ENCODE measurements at places on chromosomes 6 and 20. TPM values are rescaled to one million over a fixed set of nuclear protein-coding genes. Genes with fewer than 3 reads are reported as not detected.

The TP53TG5 gene
- not detected for total RNA-seq

The OPRL1 gene
- total RNA-seq = 2.9 TPM

The BMP2 gene
- 5.6 TPM for total RNA-seq

The WFDC5 gene
- total RNA-seq = 1.0 TPM

The TINAG gene
- total RNA-seq = not detected

The CLPSL2 gene
- total RNA-seq = not detected

The TNXB gene
- 18.5 TPM for total RNA-seq

The RAET1G gene
- total RNA-seq = not detected

The SLC32A1 gene
- not detected for total RNA-seq

The FAM83B gene
- 14.3 TPM for total RNA-seq

The DNAH8 gene
- 0.36 TPM for total RNA-seq

The XPO5 gene
- total RNA-seq = 17.9 TPM

The OGFRL1 gene
- total RNA-seq = 18.4 TPM

GRCh38 chr6:88519301-88520016 is 353.3 kb upstream of the CNR1 start:
- no peak for DNase-seq

- DNase-seq = no peak
Observed at GRCh38 chr6:30862156-30862875, 22.0 kb upstream of the DDR1 start.

DNA sequence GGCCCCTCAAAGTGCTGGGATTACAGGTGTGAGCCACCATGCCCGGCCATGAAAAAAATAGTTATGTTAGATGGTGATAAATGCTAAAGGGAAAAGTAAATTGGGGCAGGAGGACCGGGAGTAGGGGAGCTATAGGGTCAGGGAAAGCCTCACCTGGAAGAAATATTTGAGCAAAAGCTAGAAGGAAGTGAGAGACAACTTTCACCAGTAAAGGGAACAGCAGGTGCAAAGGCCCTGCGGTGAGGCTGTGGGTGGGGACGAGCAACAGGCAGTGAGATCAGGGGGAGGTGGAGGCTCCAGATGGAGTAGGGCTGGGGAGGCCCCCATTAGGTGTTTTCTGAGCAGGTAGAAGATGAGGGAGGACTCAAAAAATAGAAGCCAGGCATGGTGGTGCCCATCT is 16.0 kb downstream of the BCAS4 start:
- no peak for DNase-seq

GRCh38 chr20:35662551-35662950 is 2.1 kb downstream of the CPNE1 start:
- no peak for DNase-seq

DNA sequence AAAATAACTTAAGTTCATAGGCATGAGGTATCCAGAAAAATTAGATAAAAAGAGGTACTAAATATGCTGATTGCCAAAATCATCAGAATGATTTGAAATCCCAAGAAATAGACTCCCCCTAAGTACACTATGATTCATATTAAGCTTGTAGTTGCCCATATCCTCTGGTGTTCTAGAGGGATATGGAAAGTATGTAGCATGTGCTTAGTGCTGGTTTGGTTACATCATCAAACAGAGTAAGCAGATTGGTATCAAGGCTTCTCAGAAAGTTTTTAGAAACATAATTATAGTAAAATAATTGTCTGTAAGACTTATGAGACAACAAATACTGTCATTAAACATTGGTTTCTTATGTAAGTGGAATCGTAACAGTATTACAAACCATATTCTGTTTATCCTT is 166.4 kb downstream of the FAXC start:
- no peak for DNase-seq

GRCh38 chr6:163782436-163783003 is 368.0 kb downstream of the QKI start:
- no peak for DNase-seq

GRCh38 chr6:78526432-78526831 is 340.9 kb upstream of the IRAK1BP1 start:
- no peak for DNase-seq

DNA sequence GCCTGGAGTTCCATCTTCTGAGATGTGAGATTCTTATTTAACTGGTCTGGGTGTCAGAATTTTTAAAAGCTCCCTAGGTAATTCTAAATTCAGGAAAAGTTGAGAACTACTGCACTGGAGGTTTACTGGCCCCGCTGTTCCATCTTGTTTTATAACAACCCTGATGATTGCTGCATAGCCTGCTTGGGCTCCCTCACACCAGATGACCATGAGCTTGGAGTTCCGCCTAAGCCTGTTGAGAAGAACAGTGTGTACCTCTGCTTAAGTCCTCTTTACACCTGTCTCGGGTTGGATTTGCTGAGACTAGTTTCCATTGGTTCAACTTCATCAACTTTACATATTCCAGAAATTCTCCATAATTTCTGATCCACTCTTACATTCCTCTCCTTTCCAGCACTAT is 77.9 kb downstream of the FKBP5 start:
- DNase-seq = peak; percentile 57

GRCh38 chr20:25584905-25585704 is at the start of gene NINL:
NINL (minus strand) TSS chr20:25585531; CDS start chr20:25526587, 58,944 bp downstream.
- DNase-seq = peak; percentile 49

DNA sequence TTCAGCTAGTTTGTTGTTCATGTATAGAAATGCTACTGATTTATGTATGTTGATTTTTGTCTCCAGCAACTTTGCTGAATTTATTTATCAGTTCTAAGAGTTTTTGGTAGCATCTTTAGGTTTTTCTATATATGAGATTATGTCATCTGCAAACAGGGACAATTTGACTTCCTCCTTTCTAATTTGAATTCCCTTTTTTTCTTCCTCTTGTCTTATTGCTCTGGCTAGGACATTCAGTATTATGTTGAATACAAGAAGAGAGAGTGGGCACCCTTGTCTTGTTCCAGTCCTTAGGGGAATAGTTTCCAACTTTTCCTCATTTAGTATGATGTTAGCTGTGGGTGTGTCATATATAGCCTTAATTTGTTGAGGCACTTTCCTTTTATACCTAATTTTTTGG is 58.2 kb downstream of the CDH26 start:
- DNase-seq = no peak

DNA sequence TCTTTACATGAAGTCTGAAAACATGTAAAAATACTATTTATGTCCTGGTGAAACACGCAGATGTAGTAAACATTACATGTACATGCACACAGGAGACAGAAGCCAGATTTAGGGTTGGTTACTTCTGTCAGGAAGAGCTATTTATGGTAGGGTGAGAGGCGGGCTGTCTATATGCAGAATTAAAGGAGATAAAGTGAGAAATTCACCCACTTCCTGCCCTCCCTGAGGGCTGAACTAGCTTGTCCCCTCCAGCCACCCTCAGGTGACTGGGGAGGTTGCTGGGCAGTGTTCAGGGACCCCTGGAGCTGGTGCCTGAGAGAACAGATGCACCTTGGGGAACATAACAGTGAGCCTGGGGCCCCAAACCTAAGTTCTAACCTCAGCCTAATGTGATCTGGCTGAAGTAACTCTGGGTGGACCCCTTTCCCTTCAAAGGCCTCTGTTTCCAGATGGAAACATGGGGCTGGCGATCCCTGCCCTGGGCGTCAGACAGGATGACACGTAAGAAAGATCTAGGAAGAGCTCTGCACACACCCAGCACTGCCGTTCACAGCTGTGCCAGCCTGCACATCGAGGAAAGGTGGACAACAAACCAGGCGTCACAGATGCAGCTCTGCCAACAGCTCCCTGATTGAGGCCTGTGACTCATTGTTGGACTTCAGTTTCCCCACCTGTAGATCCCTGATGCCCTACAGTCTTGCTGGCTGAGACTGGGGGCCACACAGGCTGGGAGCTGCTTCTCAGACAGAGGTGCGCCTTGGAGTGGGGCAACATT is 1.3 kb downstream of the PI16 start:
- DNase-seq = no peak

DNA sequence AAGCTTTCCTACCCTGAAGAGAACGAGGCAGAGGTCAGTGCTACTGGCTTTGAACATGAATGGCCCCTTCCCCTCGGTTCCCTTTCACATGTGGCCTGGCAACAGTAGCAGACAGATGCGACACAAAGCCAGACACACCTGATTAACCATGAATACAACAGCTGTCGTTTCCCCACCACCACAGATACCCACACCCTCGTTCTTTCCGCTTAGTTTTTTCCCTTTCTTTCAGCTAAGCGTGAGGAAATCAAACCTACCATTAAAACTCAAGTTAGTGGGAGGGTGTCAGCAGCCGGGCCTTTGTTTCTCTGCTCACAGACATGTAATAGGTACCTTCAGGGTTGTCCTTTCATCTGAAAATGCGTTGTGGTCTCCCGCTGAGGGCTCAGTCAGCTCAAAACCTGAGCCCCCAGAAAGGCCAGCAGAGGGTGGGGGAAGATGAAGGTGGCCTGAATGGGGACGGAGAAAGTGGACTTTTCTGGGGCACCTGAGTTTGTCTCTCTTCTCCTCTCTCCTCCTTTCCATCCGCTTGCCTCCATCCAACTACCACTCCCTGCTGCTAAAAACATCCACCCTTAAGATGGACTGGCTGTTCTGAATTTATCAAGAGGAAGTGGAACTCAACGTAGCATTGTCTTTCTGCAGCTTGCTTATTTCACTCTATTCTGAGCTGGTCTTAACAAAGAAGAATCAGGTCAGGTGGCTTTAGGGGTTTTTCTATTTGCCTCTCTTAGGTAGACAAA is 516.6 kb upstream of the JARID2 start:
- no peak for DNase-seq

DNA sequence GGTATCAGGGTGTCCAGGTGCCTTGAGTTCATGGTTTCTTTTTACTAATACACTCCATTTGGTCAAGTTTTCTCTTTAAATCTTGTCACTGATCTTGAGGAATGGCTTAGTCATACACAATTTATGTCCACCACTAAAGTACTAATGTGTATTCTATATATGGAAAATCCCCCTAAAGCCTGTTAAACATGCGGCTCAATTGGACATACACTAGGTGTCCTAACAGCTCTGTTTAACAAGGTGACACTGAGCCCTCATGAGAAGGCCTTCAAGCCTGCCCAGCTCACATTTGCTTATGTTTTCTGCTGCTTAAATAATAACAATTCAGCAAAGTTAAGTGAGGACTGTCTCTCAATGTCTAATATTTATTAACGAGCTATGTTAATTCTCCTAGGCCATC is 31.5 kb downstream of the PDE7B start:
- DNase-seq = no peak

DNA sequence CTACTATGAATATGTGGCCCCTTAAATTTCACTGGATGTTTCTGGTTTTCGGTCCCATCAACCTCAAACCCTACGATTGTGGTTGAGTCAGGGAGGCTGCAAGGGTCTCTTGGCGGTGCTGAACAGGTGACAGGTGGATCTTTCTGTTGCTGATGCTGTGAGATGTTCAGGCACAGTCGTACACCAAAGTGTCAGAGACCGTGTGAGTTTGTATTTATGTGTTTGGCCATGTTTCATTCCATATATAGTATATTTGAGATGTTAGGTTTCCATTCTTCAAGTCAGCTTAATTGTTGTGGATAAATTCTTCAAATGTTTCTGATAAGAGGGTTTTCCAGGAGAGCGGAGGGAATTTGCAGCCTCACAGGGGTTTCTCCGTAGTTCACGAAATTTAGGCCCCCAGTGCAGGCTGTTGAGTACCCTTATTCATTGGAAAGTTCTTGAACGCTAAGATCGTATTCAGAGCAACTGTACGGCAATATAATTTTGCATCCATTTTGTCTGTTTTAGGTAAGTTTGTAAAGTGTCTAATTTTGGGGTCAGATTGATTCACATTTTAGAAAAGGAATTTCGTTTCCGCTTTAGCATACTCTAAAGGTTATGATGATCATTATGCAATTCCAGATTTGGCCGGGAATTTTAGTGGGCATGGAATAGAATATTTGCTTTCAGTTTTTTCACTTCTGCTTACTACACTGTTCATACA is 1.2 kb downstream of the TAB2 start:
- DNase-seq = no peak

DNA sequence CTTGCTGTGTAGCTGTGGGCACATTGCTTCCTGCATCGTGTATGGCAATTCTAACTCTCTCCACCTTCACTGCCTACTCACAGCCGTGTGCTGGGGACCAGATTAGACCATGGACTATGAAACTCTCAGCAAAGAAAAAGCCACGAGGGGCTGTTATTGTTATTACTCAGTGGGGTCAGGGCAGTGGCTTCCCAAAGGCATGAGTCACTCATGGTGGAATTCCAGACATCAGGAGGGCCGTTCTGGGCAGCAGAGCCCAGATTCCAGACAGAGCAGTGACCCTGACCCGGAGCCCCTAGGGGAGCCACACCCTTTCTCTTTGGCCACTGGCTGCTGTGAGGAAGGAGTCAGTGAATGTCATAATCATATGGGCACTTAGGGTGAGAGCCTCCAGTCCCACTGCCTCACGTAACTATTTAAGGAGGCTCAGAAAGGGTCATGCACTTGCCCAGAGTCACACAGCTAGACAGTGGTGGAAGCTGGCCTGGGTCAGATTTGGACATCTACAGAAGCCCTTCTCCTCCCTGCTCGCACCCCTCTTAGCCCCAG is 22.2 kb upstream of the CCN5 start:
- DNase-seq = no peak

DNA sequence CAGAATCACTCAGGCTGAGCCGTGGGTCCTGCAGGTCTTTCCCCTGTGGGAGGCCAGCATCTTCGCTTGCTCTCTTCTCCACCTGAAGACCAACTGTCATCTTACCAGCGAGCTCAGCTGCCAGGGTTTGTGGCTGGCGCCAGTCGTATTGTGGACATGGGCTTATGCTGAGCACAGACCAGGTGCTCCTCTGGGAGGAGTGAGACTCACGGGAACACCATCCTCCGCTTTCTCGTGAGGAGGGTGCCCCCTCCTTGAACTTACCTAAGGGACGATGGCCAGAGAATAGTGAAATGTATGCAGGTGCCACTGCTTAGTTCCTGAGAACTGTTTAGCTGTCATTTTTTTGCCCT is 17.1 kb downstream of the WRNIP1 start:
- DNase-seq = no peak

DNA sequence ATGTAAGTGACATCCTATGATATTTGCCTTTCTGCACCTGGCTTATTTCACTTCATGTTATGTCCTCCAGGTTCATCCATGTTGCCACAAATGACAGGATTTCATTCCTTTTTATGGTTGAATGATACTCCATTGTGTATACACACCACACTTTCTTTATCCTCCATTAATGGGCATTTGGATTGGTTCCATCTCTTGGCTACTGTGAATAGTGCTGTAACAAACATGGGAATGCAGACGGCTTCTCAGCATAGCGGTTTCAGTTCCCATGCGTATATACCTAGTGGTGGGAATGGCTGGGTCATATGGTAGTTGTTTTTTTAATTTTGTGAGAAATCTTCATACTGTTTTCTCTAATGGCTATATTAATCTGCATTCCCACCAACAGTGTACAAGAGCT is 14.8 kb downstream of the MTHFD1L start:
- DNase-seq = no peak

DNA sequence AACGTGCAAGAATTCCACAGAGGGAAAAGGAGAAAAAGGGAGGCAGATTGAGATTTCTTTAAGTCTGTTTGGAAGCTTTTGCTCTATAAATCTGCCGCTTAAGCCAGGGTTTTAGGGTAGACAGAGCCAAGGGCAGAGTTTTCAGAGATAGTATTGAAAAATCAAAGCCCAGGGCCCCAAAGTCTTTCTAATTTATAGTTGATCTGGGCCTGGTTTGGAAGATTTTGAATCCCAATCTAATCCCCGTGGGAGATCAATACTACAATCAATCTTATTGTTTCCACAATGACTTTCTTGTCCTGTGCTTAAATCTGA is 3.3 kb downstream of the BMP2 start:
- no peak for DNase-seq

- no peak for DNase-seq
Observed at GRCh38 chr6:139243536-139243935, 48.3 kb downstream of the TXLNB start.

GRCh38 chr20:53220482-53221307 is 248.5 kb downstream of the TSHZ2 start:
- DNase-seq = no peak

- DNase-seq = no peak
Observed at GRCh38 chr20:63687419-63688178, 8.9 kb upstream of the TNFRSF6B start.
